NCI-H187 treated with DMSO at 0.1 percent for 48 hours (cell line): ENCODE measurements at places on chromosomes 2 and 18.

DNA sequence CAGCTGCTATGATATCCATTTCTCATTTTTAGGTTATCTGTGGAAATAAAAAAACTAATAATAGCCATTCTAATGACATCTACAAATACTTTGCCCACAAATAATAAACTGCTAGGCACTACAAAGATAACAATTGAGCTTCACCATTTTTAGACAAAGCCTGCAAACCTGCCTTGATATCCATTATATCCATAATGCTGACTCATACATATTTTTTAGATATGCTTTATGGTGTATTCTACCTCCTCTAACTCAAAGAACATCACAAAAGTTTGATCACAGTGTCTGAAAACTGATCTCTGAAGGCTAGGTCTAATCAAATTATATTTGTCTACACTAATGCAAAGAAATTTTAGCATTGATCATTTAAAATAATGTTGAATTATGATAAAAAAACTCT lies 138.4 kb downstream of the HNMT start:
- no peak for DNase-seq

- no peak for DNase-seq
These were observed 202.4 kb upstream of the AGAP1 start for GRCh38 chr2:235291461-235291860.

GRCh38 chr2:233990261-233990798 lies 60.2 kb upstream of the SPP2 start:
- DNase-seq, result no peak

DNA sequence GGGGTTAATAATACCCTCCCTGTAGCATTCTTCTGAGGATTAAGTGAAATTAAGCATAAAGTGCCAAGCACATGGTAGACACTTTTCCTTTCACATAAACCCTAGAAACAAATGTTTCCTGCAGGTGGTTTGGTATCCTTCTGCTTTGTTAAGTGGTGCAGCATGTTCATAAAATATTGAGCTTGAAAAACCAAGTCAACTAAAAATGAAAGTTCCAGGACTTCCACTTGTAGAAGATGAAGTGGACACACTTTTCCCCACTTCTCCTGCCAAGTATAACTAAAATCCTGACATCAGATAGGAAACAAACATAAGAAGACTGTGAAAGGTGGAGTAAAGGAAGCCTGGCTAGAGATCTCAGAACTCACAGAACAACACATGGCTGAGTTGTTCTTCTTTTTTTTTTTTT lies 90.5 kb downstream of the COLEC12 start:
- no peak for DNase-seq

- no peak for DNase-seq
These were observed 150.7 kb downstream of the DYSF start for GRCh38 chr2:71603851-71604725.

GRCh38 chr2:217899231-217900009 lies 103.4 kb downstream of the TNS1 start:
- no peak for DNase-seq

DNA sequence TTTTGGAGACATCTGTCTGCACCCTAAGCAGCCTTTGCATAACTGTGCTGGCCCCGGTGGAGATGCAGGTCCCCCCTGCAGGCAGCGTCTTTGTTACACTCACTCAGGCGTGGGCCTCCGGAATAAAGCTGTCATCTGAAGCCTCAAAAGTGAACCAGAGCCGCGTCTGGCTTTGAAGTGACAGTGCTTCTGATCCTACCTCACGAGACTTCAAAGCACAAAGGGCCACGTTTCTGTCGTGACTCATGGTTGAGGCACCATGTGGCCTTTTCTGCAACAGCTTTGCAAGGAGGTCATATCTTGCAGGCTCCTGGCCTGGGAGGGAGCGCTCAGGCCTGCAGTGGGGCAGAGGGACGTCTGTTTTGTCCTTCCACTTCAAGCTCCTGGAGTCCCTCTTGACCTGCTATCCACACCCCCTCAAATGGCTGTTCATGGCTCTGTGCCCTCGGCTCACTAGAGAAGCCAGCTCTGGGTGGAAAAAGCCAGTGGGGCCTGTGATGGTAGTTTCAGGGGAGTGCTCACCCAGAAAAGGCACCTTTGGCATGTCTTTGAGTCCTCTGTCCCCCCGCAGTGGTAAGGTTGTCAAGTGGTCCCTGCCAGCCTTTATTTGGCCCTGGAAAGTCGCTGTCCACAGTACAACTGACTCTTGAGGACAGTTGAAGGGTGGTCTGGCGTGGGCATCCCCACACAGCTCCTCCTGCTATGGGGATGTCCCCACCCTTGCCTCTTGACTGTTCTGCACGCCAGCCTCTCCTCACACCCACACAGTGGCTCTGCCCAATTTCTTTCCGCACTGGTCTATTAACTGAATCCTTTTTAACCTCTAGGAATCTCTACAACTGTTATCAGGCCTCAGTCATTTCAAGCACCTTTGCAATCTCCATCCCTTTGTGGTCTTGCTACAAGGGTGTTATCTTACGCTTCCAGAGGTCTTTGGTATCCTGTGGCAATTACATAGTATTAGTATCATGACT lies 19.3 kb downstream of the GPR55 start:
- no peak for DNase-seq

DNA sequence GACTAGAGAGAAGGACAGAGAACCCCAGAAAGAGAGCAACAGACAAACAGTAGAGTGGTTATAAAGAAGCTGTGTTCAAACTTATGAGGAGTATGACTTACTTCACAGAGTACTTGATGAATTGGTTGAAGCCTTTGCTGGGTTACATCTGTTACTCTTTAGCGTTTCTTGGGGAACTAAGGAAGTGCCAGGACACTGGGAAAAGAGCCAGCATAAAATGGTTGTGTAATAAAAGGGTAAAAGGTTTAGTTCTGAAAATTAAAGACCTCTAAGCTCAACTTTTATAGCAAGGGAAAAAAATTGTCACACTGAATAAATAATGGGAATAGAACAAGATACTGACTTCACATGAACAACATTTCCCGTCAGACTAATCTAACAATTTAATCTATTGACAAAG lies 17.0 kb upstream of the STAT4 start:
- DNase-seq, result no peak

DNA sequence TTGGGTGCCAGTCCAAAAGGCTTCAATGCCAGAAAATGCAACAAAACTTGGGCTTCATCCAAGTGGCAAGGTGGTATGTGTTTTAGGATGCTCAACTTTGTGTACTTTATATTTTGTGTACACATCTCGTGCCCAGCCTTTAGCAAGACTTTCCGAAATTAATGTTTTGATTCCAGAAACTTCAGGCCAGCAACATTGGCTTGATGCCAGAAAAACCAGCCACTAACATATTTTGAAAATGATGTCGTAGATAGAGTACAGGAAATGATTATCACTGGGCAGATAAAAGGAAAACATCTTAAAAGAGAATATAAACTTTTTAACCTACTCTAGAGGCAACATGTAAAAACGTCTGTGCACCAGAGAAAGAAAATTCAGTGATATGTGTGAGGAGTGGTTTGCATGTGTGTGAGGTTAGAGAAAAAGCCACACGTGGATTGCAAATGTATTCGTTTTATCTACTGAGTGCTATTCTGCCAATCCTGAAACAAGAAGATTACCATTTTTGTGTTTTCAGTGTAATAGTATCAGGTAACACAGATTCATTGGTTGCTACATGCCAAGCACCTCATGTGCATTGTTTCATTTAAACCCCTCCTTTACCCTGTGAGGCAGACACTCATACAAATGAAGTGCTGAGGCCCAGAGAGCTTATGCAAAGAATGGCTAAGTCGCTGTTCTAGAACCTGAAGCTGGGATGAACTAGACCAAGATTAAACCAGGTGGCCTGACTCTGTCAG lies 264.8 kb downstream of the C1D start:
- DNase-seq, result no peak

- DNase-seq, result no peak
These were observed 771 bp upstream of the IGFBP2 start for GRCh38 chr2:216632346-216632951.

GRCh38 chr2:211351987-211352386 lies 795.6 kb downstream of the CPS1 start:
- no peak for DNase-seq

DNA sequence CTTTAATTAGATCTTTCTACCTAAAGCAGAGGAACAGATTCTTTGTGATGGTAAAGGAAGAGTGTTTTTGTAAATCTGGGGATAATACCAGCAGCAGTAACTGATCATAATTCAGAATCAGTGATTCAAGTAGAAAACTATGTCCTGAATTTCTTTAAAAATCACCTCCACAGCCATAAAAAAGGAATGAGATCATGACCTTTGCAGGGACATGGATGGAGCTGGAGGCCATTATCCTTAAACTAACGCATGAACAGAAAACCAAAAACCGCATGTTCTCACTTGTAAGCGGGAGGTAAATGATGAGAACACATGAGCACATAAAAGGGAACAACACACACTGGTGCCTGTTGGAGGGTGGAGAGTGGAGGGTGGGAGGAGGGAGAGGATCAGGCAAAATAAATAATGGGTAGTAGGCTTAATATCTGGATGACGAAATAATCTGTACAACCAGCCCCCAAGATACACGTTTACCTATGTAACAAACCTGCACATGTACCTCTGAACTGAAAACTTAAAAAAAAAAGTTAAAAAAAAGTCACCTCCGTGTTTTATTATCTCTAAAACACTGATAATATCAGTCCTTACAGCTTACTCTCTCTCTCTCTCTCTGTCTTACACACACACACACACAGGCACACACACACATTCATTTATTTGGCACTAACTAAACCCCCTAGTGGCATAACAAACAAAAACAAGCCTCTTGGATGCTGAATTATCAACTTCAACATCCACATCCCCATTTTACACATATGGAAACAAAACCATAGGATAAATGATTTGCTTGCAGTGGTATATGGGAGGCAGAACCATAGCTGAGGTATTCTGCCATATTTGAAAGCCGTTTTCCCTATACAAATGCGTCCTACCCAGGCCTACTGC lies 1.4 kb downstream of the TM4SF20 start:
- DNase-seq, result no peak

- no peak for DNase-seq
These were observed 59.2 kb downstream of the RPL37A start for GRCh38 chr2:216557820-216558219.

- no peak for DNase-seq
These were observed 239.1 kb downstream of the TSN start for GRCh38 chr2:121994238-121995206.

- no peak for DNase-seq
These were observed at the start of gene PDCD1 for GRCh38 chr2:241858206-241859016. Gene PDCD1, minus strand, starts transcription at chr2:241858894. Its CDS starts 56 bp downstream, at chr2:241858838.

- DNase-seq, result no peak
These were observed 20.6 kb upstream of the ATRAID start for GRCh38 chr2:27191070-27191829.
